ENCODE measurements at places on chromosomes 2 and 18.

- DNase-seq, result no peak
Measured at GRCh38 chr2:20370191-20370590, 19.5 kb upstream of the PUM2 start.

DNA sequence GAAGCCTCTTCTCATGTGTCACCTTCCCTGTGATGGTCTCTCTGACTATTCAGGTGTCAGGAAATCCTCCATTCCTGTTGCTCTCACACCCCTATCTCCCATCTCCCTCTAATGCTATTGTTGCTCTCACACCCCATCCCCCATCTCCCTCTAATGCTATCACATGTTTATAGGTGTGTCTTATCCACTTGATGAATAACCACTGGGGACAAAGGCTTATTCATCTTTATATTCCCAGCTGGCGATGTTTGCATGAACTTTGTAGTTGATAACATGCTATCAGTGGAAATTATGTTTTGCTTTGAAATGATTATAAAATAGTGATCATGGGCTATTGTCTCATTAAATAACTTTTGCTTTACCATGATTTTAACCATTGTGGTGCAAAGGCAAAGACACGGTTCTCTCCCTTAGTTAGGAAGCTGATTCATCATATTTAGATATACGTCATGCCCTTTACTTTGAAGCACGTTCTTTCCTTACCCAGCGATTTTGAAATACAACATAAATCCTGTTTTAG, 220.5 kb downstream of the PMAIP1 start:
- no peak for DNase-seq

- DNase-seq, result no peak
Measured at GRCh38 chr2:218074031-218074430, 5.0 kb downstream of the RUFY4 start.

DNA sequence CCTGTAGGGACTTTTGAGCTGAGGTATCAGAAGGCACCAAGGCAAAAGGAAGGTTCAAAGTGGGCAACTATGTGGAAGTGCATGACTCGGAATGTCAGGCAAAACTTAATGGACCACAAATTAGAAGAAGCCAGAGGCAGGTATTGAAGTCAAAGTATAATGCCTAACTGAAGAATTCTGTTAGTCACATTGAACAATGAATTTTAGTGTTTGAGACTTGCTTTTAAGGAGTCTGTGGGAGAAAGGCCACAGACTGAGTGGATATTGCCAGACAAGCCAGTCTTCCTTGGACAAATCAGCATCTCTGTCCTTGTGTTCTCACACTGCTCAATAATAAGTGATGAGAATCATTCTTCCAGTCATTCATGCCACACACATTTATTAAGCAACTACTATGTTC, 498.9 kb downstream of the STK39 start:
- no peak for DNase-seq

GRCh38 chr2:47129191-47129706, 25.9 kb downstream of the STPG4 start:
- DNase-seq, result no peak

DNA sequence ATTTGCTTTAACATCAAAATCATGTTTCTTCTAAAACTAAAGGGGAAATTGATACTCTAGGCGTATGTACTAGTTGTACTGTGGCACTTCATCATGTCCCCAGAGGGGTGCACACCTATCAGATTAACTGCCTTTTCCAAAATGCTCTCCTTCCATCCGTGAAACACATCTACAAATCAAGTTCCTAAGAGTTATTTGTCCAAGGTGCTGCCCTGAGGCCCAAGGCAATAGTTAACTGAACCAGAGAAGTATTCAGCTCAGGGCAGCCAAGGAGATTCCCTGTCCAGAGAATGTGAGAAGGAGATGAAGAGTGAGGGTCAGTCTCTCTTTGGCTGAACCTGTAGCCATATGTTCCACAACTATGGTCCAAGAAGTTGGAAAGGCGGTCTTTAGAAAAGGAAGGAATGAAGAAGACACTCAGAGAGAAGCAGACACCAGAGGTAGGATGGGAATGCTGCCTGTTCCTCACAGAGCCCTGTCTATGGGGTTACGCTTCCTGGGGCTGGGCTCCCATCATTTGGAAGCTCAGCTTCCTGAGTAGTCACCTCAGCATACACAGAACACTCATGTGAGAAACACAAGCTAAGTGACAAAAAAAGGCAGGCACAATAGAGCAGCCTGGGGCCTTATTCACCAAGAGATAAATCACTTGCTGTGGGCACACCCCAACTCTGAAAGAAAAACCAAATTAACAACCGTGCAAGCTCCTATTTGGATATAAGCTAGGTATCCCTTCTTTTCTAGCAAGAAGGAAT, 55.6 kb downstream of the ANKRD44 start:
- DNase-seq, result no peak

DNA sequence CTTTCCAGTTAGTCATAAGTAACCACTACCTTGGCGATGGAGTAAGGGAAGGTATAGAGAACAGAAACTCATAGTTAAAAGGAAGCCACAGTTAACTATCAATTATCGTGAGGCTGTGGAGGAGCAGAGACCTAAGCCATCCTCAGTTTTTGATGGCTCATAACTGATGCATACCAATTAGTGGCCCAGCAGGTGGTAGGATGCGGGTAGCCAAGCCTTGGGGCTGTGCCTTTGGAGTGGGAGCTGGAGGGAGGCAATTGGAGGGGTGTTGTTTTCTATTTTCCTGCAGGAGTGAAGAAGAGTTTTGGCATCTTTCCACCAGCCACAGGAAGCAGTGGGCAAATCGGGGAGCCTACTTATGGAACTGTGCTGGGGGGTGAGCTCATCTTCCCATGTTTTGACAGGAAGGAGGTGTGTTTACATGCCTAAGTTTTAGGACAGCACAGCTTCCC, 194.8 kb downstream of the TPGS2 start:
- DNase-seq, result no peak

GRCh38 chr2:169184074-169184473, 114.7 kb downstream of the DHRS9 start:
- DNase-seq, result no peak

- DNase-seq, result no peak
Measured at GRCh38 chr18:55927831-55928230, 339.8 kb upstream of the TCF4 start.

DNA sequence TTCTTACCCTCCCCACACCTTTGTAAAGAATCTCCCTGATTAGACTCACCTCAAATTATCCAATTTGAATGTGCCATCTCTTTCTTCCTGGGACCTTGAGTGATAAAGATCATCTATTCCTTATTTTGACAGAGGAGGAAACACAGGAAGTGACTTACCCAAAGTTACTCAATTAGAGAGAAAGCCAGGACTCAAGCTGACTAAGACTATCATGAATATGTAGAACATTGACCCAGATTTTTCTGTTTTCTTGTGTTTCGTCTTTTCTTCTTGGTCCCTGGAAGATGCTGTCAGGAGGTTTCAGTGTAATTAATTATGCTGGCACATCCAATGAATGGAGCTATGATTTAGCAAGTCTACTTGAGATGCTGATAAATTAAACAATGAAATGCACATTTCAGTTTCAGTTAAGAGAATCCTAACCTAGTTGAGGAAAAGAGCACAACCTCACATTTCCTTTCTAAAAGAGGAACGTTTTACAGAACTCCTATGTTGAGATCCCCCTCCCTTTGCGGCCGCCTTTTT, 380.4 kb downstream of the CLIP4 start:
- DNase-seq, result no peak

DNA sequence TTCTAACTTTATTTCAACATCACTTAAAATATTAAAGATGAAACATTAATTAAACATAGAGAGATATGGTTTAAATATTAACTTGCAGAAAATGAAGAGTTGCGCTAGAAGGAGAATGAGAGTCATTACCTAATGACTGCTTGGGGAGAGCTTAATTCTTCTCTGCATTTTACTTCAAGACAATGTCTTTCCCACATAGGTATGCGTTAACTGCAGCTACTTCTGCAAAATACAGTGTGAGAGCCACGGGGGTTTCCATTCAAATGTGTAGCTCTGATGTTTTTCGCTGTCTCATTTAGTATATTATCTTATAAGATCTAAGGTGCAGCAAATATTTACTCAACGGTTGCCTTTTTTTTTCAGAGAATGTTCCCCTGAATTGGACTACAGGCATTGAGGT, 126.7 kb downstream of the TMX3 start:
- DNase-seq, result no peak

DNA sequence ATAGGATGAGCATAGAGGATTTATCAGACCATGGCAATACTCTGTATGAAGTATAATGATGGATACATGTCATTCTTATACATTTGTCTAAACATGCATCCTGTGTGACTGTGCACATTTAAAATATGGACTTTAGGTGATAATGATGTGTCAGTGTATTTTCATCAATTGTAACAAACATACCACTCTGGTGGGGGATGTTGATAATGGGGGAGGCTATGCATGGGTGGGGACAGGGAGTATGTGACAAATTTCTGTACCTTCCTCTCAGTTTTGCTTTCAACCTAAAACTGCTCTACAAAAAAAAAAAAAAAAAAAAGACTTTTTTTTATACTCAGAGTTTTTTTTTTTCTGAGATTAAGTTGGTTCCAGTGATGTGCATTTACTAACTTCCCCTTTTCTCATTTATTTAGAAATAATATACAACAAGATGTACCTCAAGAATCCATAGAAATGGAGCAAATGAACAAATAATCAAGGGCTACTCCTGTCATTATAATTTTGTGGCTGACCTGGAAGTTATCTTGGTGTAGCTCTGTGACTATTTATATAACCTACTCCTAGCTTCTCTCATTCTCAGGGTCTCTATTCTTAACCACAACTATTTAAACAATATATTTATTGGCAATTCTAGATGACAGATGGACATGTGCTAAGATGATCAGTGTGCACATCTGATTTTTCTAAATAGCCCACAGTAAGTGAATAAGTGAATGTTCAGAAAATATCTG, 108.9 kb upstream of the ITGA4 start:
- no peak for DNase-seq

GRCh38 chr2:239081622-239082021, 233.7 kb downstream of the TWIST2 start:
- no peak for DNase-seq

GRCh38 chr2:220893411-220893810, 678.7 kb downstream of the EPHA4 start:
- DNase-seq, result no peak

DNA sequence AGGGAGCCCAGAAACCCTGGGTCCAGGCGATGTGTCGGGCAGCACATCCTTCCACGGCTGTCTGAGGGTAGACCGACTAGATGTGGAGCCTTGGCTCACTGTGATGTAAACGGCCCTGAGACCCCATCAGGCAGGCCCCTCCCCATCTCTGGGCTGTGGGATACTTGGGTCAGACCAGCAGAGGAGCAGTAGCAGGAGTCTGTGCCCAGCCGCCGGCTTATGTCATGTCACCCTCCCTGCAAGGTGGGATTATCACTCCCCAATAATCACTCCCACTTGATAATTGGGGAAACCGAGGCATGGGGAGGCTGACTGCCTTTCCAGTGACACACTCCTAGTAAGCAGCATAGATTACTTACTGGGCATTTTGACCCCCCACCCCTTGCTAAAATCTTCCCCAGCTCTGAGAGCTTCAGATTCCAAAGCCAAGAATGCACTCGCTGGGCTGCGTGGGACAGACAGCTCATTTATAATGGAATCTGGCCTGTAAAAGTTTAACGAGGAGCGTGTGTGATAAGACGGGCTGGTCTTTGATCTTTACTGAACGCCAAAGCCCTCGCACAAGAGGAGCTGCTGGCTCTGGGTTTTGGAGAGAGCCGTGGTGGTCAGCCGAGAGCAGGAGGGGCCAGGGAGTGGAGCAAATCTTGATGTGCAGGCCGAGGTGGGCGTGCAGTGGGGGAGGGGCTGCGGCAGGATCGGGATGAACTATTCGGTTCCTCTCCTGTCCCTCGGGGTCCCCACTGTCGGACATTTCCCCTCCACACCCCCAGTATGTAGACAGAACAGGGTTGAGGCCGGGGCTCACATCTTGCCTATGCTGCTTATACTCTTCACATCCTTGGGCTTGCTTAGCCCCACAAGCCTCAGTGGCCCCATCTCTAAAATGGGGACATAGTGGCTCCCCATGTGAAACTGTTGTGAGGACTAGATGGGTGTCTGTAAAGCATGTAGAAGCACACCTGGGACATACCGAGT, 200.0 kb downstream of the GLI2 start:
- DNase-seq, result no peak

DNA sequence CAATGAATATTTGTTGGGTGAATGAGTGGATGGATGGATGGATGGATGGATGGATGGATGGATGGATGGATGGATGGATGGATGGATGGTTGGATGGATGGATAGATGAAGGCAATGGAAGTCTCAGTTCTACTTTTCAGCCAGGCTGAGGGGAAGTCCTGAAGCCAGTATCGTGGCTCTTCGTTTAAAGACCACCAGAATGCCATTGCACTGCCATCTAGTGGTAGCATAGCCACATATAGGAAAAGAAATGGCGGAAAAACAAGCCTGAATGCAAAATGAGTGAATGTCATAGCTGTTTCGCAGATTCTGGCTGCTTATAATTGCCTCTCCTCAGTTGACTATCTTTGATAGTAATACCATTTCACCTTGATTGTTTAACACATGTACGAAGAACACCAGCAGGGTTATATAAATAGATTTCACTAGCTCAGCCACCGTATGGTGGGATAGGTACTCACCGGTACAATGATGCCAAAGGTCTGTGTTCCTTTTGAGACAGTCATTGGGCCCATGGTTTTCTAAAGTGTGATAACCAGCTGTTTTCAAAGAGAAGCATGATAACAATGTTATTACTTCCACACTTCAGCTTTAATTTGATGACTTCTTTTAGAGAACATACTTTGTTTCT, 62.3 kb upstream of the GREB1L start:
- DNase-seq, result peak; percentile 4

- DNase-seq, result no peak
Measured at GRCh38 chr2:112827604-112828185, 8.9 kb downstream of the IL1B start.

- DNase-seq, result no peak
Measured at GRCh38 chr2:65299246-65299645, 71.6 kb downstream of the ACTR2 start.

GRCh38 chr2:170929686-170930050, 615 bp downstream of the GORASP2 start:
- peak; percentile 17 for DNase-seq

GRCh38 chr2:111167076-111167862, 46.6 kb downstream of the BCL2L11 start:
- DNase-seq, result no peak

DNA sequence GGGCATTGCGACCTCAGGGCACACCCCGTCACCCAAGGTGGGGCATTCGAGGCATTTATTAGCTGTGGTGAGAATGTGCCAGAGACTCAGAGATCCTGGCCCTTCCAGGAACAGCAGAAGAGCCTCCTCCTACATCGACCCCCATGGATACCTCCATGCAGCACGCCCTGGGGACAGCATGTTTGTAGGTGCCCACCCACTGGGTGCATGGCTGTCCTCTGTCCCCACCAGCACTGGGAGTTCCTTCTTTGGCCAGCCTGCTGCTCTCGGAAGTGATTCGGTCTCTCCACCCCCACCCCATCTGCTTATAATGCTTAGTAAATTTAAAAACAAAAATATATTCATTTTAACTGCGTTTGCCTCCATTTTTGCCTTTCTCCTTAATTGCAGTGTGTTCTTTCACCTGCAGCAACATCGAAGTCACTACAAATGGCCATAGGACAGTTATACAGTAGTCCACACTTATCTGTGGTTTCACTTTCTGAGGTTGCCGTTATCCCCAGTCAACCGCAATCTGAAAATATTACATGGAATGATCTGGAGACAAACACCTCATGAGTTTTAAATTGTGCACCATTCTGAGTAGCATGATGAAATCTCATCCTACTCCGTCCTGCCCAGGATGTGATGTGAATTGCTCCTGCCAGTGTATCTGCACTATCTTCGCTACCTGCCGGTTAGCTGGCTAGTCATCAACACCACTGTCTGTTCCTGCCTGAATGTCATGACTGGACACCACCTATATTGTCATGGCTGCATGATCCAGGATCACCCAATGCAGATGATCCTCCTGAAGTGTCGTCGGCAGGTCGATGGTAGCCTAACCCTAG, 29.6 kb upstream of the ZCCHC2 start:
- DNase-seq, result no peak

All from stimulated activated CD4-positive, alpha-beta T cell treated with anti-CD3 and anti-CD28 coated beads, TNF-alpha, amount 100 ng/mL, for 4 hours (primary cell).